ENCODE measurements at places on chromosomes 6 and 20.

- no peak for DNase-seq
These were observed 13.0 kb downstream of the SLC35F1 start for GRCh38 chr6:117919775-117920729.

- DNase-seq = no peak
These were observed 199.2 kb downstream of the CD83 start for GRCh38 chr6:14316651-14317386.

GRCh38 chr6:26003102-26003694, 40.6 kb downstream of the TRIM38 start:
- DNase-seq = no peak

- DNase-seq = no peak
These were observed 87.9 kb downstream of the CDC5L start for GRCh38 chr6:44475417-44475778.

- no peak for DNase-seq
These were observed 11.3 kb downstream of the FKBP5 start for GRCh38 chr6:35677456-35677855.

DNA sequence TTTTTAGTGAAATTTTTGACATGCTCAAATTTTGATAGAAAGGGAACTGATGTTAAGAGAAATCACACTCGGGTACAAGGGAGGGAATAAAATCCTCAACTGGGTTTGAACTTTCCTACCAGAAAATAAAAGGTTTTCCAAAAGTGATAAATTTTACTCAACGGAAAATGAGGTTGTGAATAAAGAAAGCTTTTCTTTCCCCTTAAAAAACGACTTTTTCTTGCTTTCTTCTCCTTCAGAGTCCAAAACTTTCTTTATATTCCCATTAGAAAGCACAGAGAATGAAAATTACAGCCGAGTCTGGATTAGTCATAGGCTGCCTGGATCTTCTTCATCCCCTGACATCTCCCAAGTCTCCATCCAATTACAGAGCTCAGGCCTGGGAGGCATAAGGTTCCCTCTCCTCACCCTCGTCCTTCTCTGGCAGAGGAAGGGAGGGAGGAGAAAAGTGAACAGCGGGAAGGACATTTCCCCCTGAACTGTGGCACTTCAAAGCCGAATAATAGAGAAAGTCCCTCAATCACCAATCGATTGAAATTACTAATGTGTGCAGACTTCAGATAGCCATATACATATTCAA, 28.1 kb upstream of the QKI start:
- no peak for DNase-seq

DNA sequence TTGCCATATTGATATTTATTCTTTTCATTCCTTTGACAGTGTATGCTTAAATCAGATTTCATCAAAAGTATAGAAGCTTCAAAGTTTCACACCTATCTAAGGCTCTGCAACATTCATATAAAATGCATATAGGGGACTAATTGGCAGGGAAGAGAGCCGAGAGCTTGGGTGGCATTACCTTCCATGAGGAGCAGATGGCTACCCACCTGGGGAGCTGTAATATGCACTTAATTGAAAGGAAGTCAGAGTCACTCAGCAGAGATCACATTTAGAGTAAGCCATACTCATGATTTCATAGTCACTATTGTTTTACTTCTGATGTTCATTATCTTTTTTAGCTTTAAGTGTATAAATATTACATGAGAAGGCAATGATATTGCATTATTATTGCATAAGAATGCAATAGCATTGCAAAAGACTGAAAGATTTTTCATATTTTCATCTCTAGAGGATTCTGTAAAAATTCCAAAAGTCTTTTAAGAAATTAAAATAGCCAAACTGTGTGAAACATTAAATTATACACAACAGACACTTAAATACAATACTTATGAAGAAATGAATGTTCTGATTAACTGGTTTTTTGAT, 1305.2 kb downstream of the EPHA7 start:
- no peak for DNase-seq

- no peak for DNase-seq
These were observed 193.9 kb upstream of the MOCS1 start for GRCh38 chr6:40128127-40128526.
